ENCODE measurements at places on chromosomes 6 and 20. TPM values are rescaled to one million over a fixed set of nuclear protein-coding genes. Genes with fewer than 3 reads are reported as not detected.

The PRRT1 gene
- 2.1 TPM for total RNA-seq

The HAO1 gene
- total RNA-seq: not detected

The BTBD9 gene
- total RNA-seq: 18.1 TPM

The TNF gene
- total RNA-seq: not detected

The BLTP3A gene
- total RNA-seq: 18.4 TPM

The SLC22A3 gene
- total RNA-seq: not detected

The MUC21 gene
- not detected for total RNA-seq

DNA sequence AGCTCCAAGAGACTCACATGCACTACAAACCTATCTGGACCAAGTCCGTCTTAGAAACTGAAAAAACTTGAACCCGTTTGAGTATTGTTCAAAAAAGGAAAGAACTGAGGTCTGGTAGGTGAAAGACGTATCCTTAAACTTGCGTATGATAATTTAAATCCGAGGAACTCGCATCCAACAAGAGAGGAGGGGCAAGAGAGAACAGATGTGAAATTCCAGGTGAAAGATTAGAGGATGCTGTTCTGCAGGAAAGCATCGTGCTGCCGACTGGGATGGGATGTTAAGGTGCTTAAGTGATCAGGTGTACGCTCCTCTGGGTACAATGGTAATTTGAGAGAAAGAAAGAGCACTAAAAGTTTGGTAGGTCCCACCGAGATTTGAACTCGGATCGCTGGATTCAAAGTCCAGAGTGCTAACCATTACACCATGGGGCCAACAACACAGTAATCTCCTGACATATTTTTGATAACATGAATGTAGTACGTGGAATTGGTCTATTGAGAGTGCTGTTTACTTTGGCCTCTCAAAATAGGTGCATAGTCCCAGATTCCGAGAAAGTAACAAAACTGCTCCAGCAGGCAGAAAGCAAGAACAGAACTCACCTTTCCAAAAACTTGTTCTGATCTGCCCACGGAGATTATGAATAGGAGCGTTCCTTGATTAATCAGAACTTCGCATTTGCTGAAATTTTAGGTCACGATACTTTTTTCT, 53.5 kb upstream of the BTN3A2 start:
- H3K27ac ChIP-seq: peak overlapping the region; percentile 84
- H3K27me3 ChIP-seq: no peaks in the 10 kb centered on the region
- DNase-seq: no peak
- H3K4me3 ChIP-seq: peak overlapping the region; percentile 84

DNA sequence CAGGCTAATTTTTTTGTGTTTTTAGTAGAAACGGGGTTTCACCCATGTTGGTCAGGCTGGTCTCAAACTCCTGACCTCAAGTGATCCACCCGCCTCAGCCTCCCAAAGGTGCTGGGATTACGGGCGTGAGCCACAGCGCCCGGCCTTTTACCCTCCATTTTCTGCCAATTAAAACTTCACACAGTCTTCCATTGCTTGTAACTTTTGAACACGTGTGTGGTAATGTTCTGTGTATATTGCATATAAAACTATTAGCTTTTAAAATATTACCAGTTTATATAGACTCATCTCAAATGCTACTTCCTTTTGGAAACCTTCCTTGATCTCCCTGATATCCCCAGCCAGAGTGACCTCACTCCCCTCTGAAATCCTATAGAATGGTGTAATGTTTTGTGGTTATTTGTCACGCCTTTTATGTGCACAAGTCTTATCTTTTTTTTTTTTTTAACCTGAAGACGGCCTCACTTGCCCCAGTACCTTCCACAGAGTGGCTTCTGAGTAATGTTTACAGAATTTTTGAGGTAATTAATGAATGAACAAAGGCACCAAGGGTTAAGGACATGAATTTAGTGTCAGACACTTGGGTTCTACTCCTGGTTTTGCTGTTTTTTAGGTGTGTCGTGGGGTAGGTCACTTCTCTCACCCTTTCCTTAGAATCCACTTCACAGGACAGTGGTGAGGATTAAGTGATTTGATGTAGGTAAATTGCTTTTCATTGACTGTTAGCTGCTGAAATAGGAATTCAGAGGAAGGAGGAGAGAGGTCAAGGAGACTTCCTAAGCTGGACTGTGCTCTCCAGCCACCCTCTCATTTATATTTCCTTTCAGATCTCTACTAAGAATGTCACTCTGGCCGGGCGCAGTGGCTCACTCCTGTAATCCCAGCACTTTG, 11.2 kb upstream of the MMP24 start:
- peaks cover 9% of the 10 kb centered on the region for H3K36me3 ChIP-seq
- H3K27me3 ChIP-seq: peaks cover 3% of the 10 kb centered on the region
- no peaks in the 10 kb centered on the region for H3K4me1 ChIP-seq
- no peak overlapping the region for H3K27ac ChIP-seq
- no peak overlapping the region for H3K4me3 ChIP-seq
- DNase-seq: no peak

- no peak overlapping the region for H3K4me3 ChIP-seq
- H3K27ac ChIP-seq: no peak overlapping the region
- DNase-seq: no peak
- H3K4me1 ChIP-seq: no peaks in the 10 kb centered on the region
- no peaks in the 10 kb centered on the region for H3K27me3 ChIP-seq
Observed at GRCh38 chr6:63140114-63140513, 71.2 kb upstream of the FKBP1C start.

GRCh38 chr6:26394289-26394688, 7.8 kb upstream of the BTN3A1 start:
- H3K36me3 ChIP-seq: peaks cover 16% of the 10 kb centered on the region
- H3K4me3 ChIP-seq: no peak overlapping the region
- H3K27me3 ChIP-seq: no peaks in the 10 kb centered on the region
- H3K27ac ChIP-seq: peak overlapping the region; percentile 60

DNA sequence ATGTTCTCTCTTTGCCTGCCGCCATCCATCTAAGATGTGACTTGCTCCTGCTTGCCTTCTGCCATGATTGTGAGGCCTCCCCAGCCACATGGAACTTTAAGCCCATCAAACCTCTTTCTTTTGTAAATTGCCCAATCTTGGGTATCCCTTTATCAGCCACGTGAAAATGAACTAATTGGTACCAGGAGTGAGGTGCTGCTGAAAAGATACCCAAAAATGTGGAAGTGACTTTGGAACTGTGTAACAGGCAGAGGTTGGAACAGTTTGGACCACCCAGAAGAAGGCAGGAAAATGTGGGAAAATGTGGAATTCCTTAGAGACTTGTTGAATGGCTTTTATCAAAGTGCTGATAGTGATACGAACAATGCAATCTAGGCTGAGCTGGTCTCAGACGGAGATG, 694.9 kb downstream of the FRK start:
- no peaks in the 10 kb centered on the region for H3K36me3 ChIP-seq
- H3K4me3 ChIP-seq: no peak overlapping the region
- no peak for DNase-seq
- H3K27ac ChIP-seq: no peak overlapping the region

- peaks cover 21% of the 10 kb centered on the region for H3K4me1 ChIP-seq
- DNase-seq: no peak
- H3K27ac ChIP-seq: no peak overlapping the region
- H3K36me3 ChIP-seq: no peaks in the 10 kb centered on the region
- H3K27me3 ChIP-seq: no peaks in the 10 kb centered on the region
Observed at GRCh38 chr6:136788069-136788902, 4.0 kb downstream of the MAP3K5 start.

GRCh38 chr6:148112851-148113319, 229.8 kb upstream of the SASH1 start:
- no peaks in the 10 kb centered on the region for H3K27me3 ChIP-seq
- peaks cover 2% of the 10 kb centered on the region for H3K4me1 ChIP-seq
- no peak overlapping the region for H3K27ac ChIP-seq
- no peak for DNase-seq

- no peak overlapping the region for H3K27ac ChIP-seq
- no peak overlapping the region for H3K4me3 ChIP-seq
- peaks cover 21% of the 10 kb centered on the region for H3K4me1 ChIP-seq
- no peak for DNase-seq
- no peaks in the 10 kb centered on the region for H3K27me3 ChIP-seq
- H3K36me3 ChIP-seq: no peaks in the 10 kb centered on the region
Observed at GRCh38 chr6:26530203-26530602, 8.0 kb upstream of the HMGN4 start.

DNA sequence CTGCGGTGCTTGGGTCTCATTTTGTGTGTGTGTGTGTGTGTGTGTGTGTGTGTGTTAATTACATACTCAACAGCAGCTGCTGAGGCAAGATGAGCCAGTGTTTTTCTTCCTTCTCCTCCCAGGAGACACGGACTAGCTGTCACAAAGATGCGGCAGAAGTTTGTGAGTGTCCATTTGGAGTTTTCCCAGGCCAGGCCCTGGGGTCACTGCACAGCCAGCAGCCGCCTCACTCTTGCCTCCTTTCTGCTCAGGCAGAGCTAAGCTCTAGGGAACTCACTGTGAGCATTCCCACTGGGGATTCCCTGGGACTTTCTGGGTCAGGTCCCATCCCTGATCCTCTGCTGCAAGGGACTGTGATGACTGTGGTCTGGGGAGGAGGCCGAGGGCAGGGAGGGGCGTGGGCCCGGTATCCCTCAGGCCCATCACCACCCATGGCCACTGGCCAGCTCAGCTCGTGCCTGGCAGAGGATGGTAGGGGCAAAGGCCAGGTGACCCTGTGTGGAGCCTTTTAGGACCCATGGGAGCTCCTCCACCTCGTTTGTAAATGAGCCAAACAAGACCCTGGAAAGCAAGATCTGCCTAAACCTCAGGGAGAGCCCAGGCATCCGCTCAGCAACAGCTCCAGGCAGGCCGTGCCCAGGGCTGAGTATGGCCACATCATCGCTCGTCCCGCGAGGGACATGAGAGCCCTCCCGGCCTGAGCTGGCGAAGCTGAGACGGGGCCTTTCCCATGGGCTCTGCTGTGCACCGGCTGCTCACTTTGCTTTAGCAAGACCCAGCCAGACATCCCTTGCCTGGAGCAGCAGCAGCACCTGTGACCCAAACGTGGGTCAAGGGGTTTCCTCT, 102.0 kb downstream of the PSMB1 start:
- no peak overlapping the region for H3K4me3 ChIP-seq
- DNase-seq: peak; percentile 83
- peaks cover 2% of the 10 kb centered on the region for H3K4me1 ChIP-seq
- H3K27ac ChIP-seq: no peak overlapping the region
- H3K36me3 ChIP-seq: no peaks in the 10 kb centered on the region

GRCh38 chr6:136792095-136792409, 225 bp downstream of the MAP3K5 start:
- H3K27me3 ChIP-seq: no peaks in the 10 kb centered on the region
- no peak overlapping the region for H3K27ac ChIP-seq
- H3K4me1 ChIP-seq: peaks cover 23% of the 10 kb centered on the region
- peak overlapping the region; percentile 94 for H3K4me3 ChIP-seq

DNA sequence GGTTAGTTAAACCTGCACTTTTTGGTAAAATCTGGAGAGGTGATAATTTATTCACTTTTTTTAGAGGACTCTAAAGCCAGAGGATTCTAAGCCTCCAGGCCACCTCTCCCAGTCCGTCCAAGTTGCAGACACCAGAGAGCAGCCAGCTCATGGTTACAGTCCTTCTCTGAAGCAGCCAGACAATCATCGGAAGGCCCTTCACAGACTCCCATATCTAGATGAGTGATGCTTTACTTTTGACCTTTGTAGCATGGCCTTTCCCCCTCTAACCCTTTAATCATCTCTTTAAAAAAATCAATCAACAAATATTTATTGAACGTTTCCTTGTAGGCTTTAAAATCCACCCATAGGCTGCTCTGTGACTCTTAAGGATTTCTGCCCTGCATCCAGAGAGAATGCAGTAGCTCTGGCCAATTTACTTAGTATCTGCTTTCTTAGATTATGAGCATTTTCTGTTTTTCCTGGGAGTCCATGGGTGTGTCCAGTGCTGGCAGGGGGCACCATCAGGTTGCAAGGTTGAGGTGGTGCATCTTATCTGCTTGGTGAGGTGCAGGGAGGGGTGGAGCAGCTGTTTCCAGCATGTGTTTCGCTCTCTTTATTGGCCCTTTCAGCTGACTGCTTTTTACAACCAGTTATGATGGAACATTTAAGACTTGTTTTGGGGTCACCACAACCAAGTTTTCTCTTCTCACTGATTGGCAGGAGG, 58.6 kb downstream of the JARID2 start:
- no peaks in the 10 kb centered on the region for H3K27me3 ChIP-seq
- peaks cover 52% of the 10 kb centered on the region for H3K4me1 ChIP-seq
- no peak for DNase-seq
- no peak overlapping the region for H3K4me3 ChIP-seq
- no peaks in the 10 kb centered on the region for H3K36me3 ChIP-seq
- H3K27ac ChIP-seq: no peak overlapping the region

DNA sequence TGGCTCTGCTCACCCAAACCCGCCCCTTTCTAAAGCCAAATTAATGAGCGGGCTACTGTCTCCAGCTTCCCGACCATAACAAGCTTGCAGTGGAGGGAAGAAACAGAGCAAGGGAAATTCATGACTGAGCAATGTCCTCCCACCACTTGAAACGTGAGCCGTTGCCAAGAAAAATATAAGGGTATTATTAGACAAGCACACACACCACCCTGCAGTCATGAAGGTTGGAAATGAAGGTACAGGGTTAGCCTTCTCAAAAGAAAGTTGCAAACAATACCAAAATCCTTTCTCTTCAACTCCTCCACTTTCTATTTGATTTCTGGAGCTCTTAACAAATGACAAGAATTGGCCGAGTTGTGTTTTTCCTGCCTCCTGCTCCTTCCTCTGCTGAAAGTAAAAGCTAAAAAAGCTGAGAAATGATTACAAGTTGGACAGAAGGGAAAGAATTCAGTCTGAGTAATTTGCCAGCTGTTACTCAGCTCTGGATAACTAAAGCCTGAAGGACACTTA, 151.1 kb upstream of the B3GAT2 start:
- H3K36me3 ChIP-seq: no peaks in the 10 kb centered on the region
- DNase-seq: peak; percentile 56
- H3K4me1 ChIP-seq: peaks cover 39% of the 10 kb centered on the region

- DNase-seq: no peak
- H3K4me3 ChIP-seq: no peak overlapping the region
Observed at GRCh38 chr20:32792316-32792715, 27.4 kb upstream of the MAPRE1 start.

DNA sequence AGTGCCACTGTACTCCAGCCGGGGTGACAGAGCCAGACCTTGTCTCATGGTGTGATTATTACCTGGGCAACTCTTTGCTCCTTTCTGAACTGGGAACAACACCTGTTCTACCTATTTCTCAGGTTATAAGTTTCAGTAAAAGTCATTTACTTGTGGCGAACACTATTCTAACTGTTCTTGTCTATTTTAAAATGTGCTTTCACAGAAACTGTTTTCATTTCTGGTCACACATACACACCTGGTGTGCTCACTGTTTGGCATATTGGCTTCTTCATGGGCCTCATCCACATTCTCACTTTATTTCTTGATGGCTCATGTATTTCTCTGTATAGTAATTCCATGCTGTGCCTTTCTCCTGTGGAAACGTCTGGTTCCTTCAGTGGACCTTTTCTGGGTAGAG, 30.5 kb upstream of the XRN2 start:
- no peak for DNase-seq
- H3K36me3 ChIP-seq: no peaks in the 10 kb centered on the region
- no peak overlapping the region for H3K4me3 ChIP-seq

Measured in osteocyte (in vitro differentiated cells).